ENCODE measurements at places on chromosomes 7 and 10.

- DNase-seq: no peak
Observed at GRCh38 chr7:73977619-73978618, 50.1 kb upstream of the ELN start.

GRCh38 chr10:78955206-78955605 is 113.6 kb upstream of the ZMIZ1 start:
- DNase-seq: no peak

- no peak for DNase-seq
Observed at GRCh38 chr7:134842886-134843430, 63.5 kb downstream of the CALD1 start.

DNA sequence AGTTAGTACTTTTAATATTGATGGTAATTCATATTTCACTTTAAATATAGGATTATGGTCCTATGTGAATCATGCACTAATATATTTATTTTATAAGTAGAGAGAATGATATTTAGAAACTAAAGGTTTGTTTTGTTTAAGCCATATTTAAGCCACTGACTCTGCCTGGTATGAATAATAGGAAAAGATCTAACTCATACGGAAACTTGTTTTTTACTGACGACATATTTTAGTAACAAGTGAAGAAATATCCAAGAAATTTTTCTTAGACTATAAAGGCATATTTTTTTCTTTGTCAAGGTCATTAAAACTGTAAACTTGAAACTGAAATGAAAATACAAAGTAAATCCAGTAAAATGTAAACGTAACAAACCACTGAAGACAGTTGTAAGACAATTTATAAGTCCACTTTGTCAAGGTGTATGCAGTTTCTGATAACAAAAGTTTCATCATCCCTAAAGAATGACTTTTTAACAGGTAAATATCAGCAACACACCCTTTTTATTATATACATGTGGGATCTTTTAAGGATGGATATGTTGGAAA is 147.1 kb downstream of the PHF14 start:
- DNase-seq: no peak

GRCh38 chr10:126135941-126136595 is 239.7 kb downstream of the FANK1 start:
- no peak for DNase-seq
